ENCODE measurements at places on chromosomes 4 and X.

GRCh38 chr4:182194091-182194824 is 48.9 kb upstream of the TENM3 start:
- no peak for DNase-seq

DNA sequence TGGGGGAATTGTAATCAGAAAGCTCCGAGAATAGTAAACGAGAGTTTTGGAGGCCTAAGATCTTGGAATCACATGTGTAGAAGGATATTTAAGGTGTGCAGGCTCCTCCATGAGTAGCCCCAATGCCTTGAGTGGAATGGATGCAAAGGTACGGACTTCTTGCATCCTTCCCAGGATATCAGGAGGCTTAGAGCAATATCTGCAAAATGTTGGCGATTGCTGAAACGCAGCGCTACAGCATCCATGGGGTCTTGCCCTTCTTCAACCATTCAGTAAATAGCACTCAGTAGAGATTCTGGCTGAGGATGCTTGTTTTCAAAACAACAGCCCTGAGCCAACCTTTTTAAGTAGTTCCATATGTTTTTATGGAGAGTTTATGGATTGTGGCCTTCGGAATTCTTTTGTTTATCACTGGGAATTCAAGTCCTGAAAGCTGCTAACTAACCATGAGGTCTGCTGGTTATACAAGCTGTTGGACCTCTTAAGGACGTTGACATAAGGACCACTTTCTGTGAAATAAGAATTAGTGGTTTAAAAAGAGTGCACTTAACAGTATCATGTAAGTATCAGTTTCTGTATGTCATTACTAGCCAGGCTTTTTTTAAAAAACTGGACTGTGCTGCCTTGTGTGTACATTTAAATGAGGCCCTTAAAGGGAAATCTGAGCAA is 228.8 kb upstream of the PGRMC2 start:
- DNase-seq: no peak

DNA sequence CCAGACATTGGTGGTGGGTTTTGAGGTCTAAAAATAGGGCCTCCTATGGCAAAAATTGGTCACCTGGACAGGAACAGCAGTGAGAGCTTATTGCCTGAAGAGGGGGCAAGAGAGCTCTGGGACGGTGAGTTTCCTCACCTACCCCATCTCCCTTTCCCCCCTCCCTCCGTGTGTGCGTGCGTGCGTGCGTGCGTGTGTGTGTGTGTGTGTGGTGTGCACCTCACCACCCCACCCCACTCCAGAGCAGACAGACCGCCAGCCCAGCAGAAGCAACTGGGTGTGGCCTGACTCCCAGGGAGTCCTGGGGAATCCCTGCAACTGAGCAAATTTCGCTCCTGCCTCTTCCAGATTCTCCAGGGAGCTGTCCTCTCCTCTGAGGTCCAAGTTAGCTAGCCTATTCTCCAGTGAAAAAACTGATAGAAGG is 44.7 kb downstream of the PRPS1 start:
- DNase-seq: peak; percentile 6

DNA sequence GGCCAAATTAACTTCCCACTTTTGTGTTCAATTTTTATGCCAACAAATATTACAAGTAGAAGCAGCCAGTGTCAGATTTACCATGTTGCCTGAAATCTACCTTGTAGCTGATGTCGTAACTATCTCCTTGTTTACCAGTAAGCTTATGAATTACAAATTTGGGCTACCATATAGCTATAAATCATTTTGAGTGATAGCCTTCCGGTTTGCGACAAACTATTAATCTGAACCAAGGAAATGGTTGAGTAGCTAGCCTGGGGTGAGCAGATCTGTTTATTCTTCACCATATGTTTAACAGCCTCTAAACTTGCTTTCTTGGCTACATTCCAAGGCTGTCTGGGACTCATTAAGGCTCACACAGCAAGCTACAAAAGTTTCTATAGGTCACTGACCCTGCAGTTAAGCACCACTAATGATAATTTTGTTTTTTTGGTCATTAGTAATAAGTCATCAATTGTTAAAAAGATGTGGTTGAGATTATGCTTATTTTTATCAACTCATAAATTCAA is 218.7 kb upstream of the SPOCK3 start:
- peak; percentile 61 for DNase-seq

GRCh38 chr4:129738175-129738574 is 642.2 kb downstream of the C4orf33 start:
- DNase-seq: no peak

GRCh38 chr4:38791010-38791409 is 8.2 kb upstream of the TLR10 start:
- DNase-seq: no peak

DNA sequence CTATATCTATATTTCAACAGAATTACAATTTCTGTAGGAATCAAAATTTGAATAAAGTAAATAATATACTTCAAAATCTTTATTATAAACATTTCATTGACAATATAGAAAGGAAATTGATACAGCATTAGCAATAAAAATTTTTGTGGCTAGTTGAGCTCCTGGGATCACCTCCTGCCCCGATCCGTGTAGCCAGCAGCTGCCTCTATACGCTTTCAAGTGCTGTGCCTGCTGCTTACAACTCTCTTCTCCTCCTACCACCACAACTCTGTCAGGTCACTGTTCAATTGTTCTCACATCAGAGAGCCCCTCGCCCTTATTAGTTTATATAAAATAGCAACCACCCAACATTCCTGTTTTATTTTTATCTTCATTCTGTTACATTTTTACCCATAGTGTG is 27.6 kb downstream of the INPP4B start:
- DNase-seq: no peak

DNA sequence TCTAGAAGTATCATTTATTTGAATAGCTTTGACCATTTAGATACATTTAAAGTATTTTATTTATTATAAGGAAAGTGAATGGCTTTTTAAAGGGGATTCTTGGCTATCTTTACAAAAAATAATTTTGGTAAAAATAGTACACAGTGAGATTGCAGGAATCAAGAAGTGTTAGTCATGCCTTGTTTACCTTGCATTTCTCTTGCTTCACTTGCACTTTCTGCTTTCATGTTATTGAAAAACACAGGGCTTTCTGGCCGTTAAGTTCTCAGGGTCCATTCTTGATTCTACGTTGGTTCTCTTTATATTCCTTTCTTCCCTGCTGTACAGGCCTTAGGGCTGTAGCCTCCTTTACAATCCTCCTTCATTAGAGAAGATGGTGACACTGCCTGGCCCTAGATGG is 21.8 kb upstream of the SEC24D start:
- DNase-seq: no peak

DNA sequence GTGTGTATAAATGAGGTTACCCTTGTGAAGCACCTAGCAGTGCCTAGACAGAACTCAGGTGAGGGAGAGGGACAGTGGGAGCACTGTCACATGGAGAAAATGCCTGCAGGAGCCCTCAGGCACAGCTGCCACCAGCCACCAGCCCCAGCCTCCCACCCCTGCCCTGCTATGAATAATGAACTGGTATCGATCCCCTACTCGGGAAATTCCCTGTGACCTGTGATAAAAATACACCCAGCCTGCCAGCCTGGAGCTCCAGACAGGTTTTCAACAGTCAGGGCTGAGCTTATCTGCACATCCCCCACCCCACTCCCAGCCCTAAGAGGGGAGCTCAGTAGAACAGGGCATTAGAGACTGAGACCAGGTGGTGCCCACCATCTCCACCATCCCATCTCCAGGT is 159.6 kb upstream of the PJA1 start:
- no peak for DNase-seq

GRCh38 chrX:139025816-139026215 is 314.3 kb upstream of the FGF13 start:
- no peak for DNase-seq

DNA sequence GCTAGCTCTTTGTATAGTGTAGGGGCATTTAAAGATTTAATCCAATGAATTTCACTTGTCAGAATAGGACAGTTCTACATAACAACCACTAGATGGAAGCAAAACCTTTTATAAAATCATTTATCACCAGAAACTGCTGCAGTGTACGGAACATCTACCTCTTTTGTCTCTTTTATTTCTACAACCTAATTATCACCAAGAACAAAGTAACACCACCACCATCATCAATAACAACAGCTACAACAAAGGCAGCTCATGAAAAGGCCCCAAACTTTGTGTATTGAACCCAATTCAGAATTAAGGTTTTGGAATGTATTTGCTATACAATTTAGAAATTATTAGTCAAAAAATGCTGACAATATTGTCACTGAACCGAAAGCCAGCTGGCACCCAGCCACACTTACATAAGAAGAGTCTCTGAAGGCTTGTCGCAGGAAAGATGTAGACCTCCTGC is 260.9 kb upstream of the RPS6KA3 start:
- DNase-seq: peak; percentile 41

GRCh38 chrX:85288992-85289723 is 45.4 kb downstream of the ZNF711 start:
- no peak for DNase-seq

GRCh38 chr4:1471443-1472147 is 65.4 kb upstream of the NKX1-1 start:
- no peak for DNase-seq

DNA sequence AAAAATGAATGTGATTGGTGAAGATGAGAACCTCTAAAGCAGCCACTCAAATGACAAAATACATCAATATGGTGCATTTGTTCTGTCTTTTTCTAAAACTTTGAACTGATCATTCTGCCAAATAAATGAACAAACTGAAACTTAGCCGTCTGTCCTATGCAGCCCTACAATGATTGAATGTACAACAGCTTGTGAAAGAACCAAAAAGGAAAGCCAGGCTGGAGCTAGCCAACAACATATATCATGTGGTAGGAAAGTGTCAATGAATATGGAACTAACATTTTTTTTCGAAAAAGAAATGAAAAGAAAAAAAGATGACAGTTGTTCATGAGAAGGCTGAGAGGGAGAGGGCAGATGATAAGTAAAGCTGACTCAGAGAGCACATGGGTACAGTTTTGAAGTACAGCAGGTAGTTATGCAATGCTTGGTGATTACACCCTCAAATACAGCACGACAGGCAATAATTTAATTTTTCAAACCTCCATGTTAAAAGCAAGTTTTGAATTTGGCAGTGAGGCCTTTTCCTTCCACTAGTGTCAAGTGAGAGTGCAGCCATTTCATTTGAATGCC is 21.2 kb upstream of the SLC7A11 start:
- DNase-seq: no peak

DNA sequence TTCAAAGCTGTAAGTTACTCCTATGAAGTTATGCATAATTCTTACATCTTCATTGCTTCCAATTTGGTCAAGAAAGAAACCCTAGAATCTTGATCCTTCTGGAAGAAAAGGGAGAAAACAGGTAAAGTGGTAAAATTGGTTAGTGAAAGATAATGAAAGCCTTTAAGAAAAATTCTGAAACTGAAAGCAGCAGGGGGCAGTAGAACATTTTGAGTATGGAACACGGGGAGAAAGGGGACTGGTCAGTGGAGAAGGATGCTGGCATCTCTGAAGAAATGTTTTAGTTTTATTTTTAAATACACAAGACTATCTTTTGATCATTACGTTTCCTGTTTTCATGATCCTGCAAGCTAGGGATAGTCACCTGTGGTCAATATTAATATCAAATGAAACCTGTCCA is 54.3 kb downstream of the SLIT2 start:
- DNase-seq: peak; percentile 10

DNA sequence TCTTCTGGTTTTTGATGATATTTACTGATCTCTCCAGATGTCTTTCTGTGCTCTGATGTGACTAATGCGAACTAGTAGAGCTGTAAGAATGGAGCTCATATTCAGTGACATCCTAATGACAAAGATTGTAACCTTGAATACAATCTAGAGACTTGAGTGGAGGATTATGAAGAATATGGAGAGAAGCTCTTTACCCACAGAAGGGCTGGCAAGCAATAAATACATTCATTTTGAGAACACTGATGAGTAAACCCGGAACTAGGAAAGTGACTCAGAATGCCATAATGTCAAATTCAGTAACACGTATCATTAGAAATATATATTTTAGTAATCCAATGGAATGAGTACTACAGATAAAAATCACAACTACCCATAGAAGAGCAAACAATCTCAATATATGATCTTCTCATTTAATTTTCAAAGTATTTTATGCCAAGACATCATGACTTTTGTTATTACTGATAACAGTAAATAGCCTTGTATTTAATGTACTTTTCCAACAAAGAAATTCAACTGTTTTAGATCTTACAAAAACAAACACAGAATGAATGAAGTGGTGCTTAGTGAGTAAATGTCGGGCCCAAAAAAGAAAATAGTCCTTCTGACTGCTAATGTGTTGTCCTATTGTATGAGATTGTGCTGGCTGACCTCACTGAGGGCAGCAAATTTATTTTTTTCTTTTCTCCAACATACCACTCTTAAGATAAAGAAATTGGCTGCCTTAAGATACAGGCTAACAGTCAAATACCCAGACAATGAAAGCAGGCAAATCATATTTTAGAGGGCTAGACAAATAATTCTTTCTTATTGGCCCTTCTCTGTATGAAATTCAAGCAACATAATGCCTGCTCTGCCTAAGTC is 49.2 kb upstream of the HDAC8 start:
- no peak for DNase-seq

DNA sequence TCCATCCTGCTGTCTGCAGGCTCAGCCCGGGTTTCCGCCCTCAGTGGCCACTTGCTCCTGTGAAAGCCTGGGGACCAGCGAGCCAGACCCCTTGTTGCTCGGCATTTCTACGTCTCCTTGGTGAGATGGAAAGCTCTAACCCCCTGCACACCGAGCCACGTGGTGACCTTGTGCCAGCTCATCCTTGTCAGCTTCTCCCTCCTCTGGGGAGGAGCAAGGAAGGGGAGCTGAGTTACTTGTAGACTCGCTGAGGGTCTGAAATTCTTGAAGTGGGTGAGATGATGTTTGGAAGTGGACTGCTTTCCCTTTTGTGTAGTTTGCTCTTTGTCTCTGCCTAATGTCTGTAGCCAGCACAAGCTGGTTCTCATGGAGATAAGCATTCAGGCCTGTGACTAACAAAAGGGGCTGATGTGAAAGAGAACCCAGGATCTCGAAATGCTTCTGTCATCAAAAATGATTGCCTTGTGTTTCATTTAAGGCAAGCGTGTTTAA is 29.3 kb downstream of the RGS12 start:
- DNase-seq: no peak

DNA sequence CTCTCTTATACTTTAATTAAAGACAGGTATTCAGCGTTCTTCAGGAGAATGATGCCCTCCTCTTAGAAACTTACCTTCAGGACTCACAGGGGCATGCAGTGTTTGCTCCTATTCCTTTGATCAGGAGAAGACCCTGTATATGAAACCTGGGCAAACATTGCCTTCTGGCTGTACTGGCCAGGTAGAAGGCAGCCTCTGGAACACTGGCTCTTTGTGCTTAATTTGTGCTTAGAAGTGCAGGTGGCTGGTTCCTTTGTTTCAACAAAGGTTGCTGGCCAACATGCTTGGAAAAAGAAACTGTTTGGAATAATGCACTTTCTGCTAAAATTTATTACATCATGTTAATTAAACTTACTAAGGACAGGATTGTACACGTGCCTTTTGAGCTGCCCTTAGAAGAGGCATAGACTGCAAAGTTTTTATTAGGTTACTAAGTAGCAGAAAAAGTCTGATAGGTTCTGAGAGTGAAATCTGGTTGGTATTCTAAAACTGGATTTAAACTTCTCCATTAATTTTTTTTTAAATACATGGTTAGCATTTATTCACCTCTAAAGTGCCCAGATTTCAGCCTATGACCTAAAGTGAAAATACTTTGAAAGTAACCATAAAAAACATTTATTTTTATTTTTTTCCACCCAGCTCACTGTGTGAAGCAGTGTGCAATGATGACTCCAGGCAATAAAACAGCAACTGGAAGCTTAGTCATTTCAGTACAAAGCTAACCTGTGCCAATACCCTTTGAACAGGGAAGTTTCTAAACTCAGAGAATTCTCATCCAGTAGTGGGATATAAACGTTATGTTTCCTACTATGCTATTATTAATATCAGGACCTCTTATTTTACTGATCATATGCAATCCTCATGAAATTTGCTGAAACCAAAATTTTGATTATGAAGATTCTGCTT is 11.3 kb downstream of the RASSF6 start:
- DNase-seq: no peak

- no peak for DNase-seq
These were observed 46.3 kb upstream of the LONRF3 start for GRCh38 chrX:118928151-118928550.
